ENCODE measurements at places on chromosomes 5 and 9.

DNA sequence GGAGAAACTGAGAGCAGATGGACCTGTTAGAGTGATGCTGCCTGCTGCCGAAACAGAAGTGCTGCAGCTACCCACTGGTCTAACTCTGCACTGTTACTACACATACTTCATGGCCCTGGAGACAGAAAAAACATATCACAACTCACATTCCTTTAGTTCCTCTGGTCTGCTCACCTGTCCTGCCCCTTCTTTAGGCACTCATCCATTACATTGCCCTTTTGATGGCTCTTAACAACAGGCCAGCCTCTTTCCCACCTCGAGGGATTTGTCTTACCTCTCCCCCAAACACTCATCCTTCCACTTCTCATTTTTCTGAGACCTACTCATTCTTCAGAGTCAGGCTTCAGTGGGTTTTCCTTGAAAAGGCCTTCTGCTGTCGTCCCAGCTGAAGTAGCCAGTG is 49.2 kb downstream of the KCTD16 start:
- no peak for DNase-seq

GRCh38 chr5:170483701-170484458 is 19.9 kb upstream of the KCNIP1 start:
- DNase-seq, result no peak

DNA sequence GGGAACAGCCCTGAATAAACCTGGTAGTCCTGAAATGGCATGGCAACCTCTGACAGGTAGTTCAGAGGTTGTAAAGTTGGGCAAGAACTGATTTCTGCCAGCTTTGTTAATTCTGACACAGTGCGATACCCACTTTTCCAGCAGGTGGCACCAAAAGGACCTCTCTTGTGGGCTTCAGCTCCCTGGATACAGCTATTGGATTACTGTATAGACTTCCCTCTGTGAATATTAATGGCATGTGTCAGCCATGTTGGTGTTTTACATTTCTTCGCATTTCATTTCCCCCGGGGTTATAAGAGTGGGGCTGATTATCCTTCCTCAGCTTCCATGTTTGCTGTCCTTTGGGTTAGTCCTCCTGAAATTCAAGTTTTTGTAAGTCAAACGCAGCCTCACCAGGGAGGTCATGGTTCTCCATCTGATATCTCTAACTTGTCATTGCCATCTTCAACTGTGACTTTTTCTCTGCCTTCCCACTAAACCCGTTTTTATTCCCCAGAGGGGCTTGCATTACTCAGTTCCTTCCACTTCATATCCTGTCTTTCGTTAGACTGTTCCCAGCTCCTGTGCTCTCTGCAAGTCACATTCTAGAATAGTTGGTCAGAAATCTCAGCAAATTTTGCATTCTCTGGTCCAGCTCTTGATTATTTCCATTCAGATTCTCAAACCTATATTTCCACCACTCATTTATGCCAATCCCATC is 135.6 kb downstream of the LIFR start:
- peak; percentile 40 for DNase-seq

DNA sequence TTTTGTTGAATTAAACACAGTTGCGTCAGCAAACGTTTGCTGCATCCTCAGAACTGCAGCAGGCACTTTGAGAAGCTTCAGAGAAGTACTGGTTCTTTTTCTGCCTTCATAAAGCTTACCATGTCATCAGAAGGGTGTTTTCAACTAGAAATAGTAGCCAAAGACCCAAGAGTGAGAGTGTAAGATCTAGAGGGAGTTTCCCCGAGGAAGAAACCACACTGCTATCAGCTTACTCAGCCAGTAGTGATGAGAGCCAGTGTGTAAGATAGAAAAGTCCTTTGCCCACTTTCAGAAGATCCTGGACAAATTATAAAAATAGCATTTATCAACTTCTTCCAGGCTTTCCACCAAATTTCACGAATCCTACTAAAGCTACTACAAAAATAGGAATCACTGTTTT is 154.5 kb downstream of the PAPPA start:
- DNase-seq, result no peak

DNA sequence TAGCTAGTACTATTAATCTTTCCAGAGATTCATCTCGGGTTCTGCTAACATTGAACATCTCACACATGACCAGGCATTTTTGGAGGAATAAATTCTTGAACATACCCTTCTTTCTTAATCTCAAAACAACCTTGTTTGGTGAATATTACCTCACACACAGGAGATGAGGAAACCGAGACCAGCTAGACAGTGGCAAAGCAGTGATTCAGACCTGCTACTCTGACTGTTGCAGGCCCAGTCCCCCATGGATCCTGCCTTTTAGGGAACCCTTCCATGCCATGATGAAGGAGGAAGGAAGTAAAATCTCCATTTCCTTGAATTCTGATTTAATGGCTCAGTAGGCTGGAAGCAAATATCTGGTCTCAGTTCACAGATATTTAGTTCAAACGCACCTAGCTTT is 2.6 kb downstream of the PCSK5 start:
- DNase-seq, result peak; percentile 73

All from PC-9 (cell line).